WTC11 (cell line): ENCODE measurements at places on chromosomes 7 and 10. TPM values are rescaled to one million over a fixed set of nuclear protein-coding genes. Genes with fewer than 3 reads are reported as not detected.

GIMAP1 gene
- total RNA-seq = 0.05 to 0.09 TPM in 2 of 3 replicates, not detected in the other

KLF14 gene
- not detected in 3 replicates for total RNA-seq

CAMK2B gene
- 0.41 to 0.53 TPM (median 0.44 TPM) in 3 replicates for total RNA-seq

OR6V1 gene
- not detected in 3 replicates for total RNA-seq

NRCAM gene
- total RNA-seq = 2.6 to 2.9 TPM (median 2.7 TPM) in 3 replicates

SLC26A3 gene
- 0.28 to 0.44 TPM (median 0.30 TPM) in 3 replicates for total RNA-seq

SPDYE16 gene
- not detected in 3 replicates for total RNA-seq

SPDYE8 gene
- total RNA-seq = not detected in 3 replicates

NPY gene
- 0.37 to 0.63 TPM (median 0.46 TPM) in 3 replicates for total RNA-seq

VIM gene
- total RNA-seq = 65.0 to 74.1 TPM (median 66.2 TPM) in 3 replicates

PLAC9 gene
- total RNA-seq = 4.6 to 7.3 TPM (median 6.6 TPM) in 3 replicates

TMEM72 gene
- total RNA-seq = 0.11 TPM in 1 of 3 replicates, not detected in the others

ANK3 gene
- 69.0 to 69.6 TPM (median 69.3 TPM) in 3 replicates for total RNA-seq

CFAP46 gene
- 2.9 to 3.4 TPM (median 3.3 TPM) in 3 replicates for total RNA-seq

PCLO gene
- 2.0 to 4.2 TPM (median 3.0 TPM) in 3 replicates for total RNA-seq

ITPRID1 gene
- total RNA-seq = 0.98 to 1.4 TPM (median 1.1 TPM) in 3 replicates

BICC1 gene
- 0.61 to 0.85 TPM (median 0.78 TPM) in 3 replicates for total RNA-seq

AIMP2 gene
- 63.2 to 69.4 TPM (median 67.8 TPM) in 3 replicates for total RNA-seq

ADRB1 gene
- 0.27 to 0.35 TPM (median 0.30 TPM) in 3 replicates for total RNA-seq

ATOH7 gene
- 0.30 to 0.44 TPM (median 0.31 TPM) in 3 replicates for total RNA-seq

SDHAF3 gene
- 25.5 to 32.0 TPM (median 26.1 TPM) in 3 replicates for total RNA-seq

STYXL1 gene
- total RNA-seq = 21.3 to 28.2 TPM (median 27.8 TPM) in 3 replicates

NRG3 gene
- 7.0 to 8.4 TPM (median 7.3 TPM) in 3 replicates for total RNA-seq
